ENCODE measurements at places on chromosomes 12 and 14.

GRCh38 chr12:131989021-131989420 is 39.3 kb downstream of the EP400 start:
- no peak for DNase-seq

GRCh38 chr12:54419088-54419887 is at the start of gene ITGA5:
Gene ITGA5, minus strand, starts transcription at chr12:54419266. Its CDS starts 68 bp downstream, at chr12:54419198.
- peak; percentile 67 for DNase-seq

DNA sequence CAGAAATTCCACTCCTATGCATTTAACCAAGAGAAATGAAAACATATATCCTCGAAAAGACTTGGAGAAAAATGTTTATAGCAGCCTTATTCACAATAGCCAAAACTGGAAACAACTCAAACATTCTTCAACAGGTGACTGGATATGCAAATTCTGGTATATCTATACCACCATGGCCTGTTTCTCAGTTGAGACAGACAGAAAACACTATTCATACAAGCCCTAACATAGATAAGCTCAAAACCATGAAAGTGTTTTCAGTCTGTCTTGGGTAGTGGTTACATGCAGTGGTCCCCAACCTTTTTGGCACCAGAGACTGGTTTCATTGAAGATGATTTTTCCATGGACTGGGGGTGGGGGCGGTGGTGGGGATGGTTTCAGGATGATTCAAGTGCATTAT is 83.8 kb downstream of the SRGAP1 start:
- no peak for DNase-seq

GRCh38 chr14:84312551-84312950 is 1217.4 kb upstream of the FLRT2 start:
- no peak for DNase-seq

DNA sequence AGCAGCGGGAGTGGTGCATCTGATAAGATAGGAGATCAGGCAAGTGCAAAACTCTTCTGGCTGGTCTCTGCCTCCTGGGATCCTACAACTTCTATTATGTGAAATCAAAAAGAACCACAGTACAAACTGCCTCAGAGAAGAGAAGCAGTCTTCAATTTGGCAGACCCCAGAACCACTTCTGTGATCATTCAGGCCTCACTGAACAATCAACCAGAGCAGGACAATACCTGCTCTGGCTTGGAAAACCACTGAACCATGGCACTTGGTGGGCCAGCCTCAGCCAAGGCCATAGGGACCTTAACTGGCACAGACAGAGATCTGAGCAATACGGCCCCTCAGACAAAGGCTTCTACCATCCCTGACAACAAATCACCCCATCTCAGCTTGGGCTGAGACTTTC is 103.0 kb downstream of the NDUFA12 start:
- DNase-seq = no peak

DNA sequence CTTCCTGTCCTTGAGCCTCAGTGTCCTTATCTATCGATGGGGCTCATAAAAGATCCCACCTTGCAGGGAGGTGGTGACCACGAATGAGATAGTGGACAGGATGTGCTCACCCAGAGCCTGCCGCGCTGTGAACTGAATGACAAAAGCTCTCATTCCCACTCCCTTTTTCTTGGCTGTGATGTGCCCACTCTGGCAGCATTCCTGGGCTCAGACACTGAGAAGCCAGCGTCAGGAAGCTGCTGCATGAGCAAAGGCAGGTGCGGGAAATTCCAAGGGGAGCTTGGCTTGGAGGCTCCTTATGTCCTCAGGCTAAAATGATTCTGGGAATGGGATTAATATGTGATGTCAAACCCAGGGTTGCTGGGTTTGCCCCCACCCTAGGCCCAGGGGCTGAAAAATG is 61.6 kb downstream of the EFCAB11 start:
- DNase-seq = no peak

- DNase-seq = no peak
Measured at GRCh38 chr12:124809878-124810277, 53.8 kb downstream of the SCARB1 start.

DNA sequence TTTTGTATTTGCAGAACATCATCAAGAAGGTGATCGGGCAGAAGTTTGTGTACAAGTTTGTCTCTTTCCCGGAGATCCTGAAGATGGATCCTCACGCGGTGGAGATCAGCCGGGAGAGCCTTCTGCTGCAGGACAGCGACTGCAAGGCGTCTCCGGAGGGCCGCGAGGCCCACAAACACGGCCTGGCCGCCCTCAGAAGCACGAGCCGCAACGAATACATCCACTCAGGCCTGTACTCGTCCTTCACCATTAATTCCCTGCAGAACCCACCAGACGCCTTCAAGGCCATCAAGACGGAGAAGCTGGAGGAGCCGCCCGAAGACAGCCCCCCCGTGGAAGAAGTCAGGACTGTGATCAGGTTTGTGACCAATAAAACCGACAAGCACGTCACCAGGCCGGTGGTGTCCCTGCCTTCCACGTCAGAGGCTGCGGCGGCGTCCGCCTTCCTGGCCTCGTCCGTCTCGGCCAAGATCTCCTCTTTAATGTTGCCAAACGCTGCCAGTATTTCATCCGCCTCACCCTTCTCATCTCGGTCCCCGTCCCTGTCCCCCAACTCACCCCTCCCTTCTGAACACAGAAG is 52.8 kb downstream of the ELK3 start:
- no peak for DNase-seq

Measured in CD4-positive, alpha-beta T cell treated with Interleukin-6 for 4 hours (primary cell).